ENCODE measurements at places on chromosomes 13 and 19.

DNA sequence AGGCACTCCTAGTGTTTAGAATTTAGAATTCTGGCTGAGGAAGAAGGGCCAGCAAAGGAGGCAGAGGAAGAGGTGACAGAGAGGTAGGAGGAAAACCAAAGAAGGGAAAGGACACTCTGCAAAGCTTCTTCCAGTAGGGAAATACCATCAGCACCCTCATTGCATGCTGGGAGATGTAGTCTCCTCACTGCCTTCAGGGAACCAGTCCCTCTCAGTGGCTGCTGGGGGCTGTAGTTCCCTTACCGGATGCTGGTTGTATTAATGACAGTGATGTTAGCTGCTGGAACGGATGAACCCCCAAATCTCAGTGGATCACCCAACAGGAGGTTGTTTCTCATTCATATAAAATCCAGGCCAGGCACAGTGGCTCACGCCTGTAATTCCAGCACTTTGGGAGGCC, 10.1 kb downstream of the GRIN2D start:
- peak; percentile 82 for DNase-seq

DNA sequence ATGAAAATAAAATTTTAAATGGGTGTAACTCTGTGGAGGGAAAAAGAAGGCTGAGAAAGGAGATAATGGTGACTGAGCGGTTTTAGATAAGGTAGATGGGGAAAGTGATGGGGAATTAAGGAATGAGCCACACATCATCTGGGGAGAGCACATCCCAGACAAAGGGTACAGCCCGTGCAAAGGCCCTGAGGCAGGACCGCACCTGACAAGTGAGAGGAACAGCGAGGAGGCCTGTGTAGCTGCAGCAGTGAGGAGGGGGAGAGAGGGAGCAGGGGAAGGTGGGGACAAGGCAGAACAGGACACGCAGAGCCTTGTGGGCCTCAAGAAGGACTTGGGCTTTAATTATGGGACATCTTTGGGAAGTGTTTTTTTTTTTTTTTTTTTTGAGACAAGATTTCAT, 1.8 kb upstream of the CELF5 start:
- DNase-seq = no peak

- DNase-seq = no peak
These were observed 4.0 kb downstream of the CEBPA start for GRCh38 chr19:33298146-33298911.

- no peak for DNase-seq
These were observed at the start of gene SIGLEC12 for GRCh38 chr19:51501594-51502263. SIGLEC12 (minus strand) TSS chr19:51501800; CDS start chr19:51501733, 67 bp downstream.

- no peak for DNase-seq
These were observed 4.0 kb downstream of the ATP1A3 start for GRCh38 chr19:41990028-41990427.

DNA sequence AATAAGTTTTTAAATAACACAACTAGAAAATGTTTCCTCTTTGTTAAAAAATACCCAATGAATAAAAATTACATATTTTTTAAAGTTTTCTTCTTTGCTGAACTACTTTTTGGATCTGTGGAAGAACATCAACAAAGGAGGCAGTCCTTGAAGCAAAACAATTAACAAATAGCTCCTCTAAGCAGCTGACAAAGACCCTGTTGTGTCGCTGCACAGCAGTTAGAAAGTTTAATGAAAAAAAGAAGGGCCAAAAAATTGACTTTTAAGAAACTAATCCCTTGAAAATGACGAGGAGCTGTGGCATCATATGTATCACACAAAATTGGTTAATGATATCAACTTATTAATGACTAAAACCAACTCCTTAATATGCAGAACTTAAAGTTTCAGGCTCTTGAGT, 72.1 kb downstream of the SLITRK1 start:
- DNase-seq = no peak

DNA sequence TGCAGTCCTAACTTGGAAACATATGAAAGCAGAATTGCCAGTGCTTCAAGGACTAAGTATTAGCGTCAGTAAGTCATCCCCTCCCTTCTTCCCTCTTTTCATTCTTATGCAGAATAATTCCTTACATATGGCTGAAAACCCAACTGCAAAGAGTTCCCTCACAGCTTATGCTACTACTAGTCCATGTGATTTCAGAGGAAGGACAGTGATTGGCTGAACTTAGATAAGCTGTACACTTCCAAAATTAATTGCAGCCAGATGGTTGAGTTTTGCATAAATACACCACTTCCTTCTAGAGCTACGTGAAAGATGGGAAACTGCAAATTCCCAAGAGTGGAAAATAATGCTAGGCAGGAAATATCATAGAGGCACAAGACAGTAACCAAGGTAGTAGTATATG, 730.4 kb downstream of the OLFM4 start:
- DNase-seq = no peak

GRCh38 chr13:67538906-67539305, 308.8 kb upstream of the PCDH9 start:
- DNase-seq = no peak

DNA sequence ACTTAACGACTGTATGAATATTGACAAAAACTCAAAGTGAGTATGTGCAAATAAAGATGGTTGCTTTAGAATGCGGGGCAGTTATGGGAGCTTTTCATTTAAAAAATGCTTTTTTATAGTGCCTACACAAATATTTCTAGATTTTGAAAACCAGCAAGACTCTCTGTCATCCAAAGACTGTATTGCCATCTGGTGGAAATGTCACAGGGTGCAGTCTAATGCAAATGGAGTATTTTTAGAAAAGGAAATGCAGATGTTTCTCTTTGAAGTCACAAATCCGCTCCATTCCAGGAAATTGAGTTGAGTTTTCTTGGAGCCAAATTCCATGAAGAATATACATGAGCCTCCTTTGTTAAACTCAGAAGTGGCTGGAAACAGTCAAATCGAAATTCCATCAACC, 2.3 kb upstream of the C1QTNF9B start:
- DNase-seq = peak; percentile 22

- DNase-seq = no peak
These were observed 7.2 kb upstream of the EPHX3 start for GRCh38 chr19:15239337-15239949.

DNA sequence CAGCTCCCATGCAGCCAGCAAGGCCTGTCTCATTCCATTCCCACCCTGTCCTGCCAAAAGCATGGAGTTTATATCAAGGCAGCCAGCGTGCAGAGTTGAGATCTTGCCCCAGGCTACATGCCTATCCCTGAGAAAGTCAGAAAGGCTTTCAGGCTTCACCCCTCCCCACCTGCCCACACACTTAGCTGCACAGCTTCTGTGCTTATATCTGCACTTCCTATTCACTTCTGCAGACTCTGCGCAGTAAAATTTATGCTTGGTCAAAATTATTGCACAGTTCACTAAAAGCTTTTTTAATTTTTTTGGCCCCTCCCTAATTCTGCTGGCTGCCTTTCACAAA, 12.5 kb upstream of the ZNF675 start:
- no peak for DNase-seq

- DNase-seq = no peak
These were observed 39.3 kb downstream of the DNAJC3 start for GRCh38 chr13:95716231-95716630.

- no peak for DNase-seq
These were observed 406.3 kb downstream of the COG6 start for GRCh38 chr13:40061466-40062450.

DNA sequence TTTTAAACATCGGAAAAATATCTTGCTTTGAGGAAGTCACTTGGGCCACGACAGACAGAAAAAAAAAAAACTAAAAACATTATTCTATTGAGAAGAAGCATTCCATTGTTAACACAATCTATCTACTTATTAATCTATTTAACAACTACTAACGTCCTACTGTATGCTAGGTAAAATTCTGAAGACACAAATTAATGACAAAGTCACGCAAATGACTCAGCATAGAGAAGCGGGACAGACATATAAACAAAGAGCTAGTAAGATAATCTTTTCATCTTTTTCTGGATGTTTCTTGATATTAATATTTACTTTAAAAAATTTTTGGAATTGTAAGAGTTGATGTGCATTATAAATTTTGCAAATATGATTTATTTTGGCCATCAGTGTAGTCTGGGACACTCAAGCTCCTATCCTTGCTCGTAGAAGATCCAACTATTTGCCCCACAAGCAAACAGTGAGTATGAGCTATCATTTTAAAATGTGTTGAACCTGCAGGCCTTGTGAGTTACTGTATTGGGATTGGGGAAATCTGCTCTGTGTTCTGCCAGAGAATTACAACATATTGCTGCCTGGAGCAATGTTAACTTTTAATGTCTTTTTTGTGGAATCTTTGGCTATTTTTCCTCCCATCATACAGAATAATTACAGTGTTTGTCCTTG, 109.1 kb downstream of the PCDH9 start:
- peak; percentile 9 for DNase-seq

- DNase-seq = no peak
These were observed 18.2 kb downstream of the SIN3B start for GRCh38 chr19:16847430-16847829.

DNA sequence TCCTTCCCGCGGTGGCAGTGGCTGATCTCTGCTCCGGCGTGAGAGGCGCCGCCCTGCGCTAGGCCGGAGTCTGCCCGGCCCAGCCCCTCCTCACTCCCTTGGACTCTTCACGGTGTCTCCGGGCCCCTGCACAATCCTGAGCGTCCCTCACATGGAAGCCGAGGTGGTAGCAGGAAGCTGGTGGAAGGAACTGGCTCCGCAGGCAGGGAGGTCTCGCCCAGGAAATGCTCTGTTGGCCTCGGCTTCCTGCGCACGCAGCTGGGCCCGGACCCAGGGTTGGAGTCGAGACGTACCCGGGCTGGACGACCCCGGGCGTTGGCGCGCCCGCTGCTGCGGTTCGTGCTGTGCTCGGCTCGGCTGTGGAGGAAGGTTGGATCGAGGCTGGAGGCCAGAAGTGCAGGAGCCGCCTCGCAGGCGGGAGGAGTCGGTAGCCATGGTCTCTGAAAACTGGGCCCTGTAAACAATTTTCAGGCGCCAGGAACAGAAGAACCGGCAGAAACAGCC, 46.3 kb downstream of the ZNF724 start:
- DNase-seq = no peak

DNA sequence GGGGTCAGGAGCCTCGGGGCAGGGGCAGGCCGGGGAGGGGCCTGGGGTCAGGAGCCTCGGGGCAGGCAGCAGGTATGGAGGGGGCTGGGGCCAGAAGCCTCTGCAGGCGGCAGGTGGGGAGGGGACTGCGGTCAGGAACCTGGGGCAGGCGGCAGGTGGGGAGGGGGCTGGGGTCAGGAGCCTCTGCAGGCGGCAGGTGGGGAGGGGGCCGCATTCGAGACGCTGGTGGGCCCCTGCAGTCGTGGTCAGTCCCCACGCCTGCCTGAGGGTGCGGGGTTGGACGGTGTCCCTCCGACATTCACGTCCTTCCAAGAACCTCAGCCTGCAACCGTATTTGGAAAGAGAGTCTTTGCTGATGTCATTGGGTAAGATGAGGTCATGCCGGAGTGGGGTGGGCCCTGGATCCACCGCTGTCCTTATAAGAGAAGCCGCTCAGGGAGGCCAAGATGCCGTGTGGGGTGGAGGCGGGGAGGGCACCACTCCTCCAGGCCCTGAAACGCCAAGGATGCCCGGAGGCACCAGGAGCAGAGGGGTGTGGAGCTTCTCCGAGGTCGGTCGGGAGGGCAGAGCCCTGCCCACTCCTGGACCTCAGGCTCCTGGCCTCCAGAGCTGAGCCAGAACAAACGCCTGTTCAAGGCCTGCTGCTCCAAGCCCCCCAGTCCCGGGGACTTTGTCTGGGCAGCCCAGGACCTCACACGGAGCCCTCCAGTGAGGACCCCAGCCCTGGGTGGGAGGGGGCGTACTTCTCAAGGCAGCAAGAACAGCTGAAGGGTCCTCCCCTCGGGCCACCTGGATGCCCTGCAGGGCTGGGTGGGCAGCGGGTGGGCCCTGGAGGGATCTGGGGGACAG, 30.1 kb downstream of the PIP5K1C start:
- peak; percentile 98 for DNase-seq

- DNase-seq = no peak
These were observed 26.0 kb upstream of the GARRE1 start for GRCh38 chr19:34228347-34228746.

DNA sequence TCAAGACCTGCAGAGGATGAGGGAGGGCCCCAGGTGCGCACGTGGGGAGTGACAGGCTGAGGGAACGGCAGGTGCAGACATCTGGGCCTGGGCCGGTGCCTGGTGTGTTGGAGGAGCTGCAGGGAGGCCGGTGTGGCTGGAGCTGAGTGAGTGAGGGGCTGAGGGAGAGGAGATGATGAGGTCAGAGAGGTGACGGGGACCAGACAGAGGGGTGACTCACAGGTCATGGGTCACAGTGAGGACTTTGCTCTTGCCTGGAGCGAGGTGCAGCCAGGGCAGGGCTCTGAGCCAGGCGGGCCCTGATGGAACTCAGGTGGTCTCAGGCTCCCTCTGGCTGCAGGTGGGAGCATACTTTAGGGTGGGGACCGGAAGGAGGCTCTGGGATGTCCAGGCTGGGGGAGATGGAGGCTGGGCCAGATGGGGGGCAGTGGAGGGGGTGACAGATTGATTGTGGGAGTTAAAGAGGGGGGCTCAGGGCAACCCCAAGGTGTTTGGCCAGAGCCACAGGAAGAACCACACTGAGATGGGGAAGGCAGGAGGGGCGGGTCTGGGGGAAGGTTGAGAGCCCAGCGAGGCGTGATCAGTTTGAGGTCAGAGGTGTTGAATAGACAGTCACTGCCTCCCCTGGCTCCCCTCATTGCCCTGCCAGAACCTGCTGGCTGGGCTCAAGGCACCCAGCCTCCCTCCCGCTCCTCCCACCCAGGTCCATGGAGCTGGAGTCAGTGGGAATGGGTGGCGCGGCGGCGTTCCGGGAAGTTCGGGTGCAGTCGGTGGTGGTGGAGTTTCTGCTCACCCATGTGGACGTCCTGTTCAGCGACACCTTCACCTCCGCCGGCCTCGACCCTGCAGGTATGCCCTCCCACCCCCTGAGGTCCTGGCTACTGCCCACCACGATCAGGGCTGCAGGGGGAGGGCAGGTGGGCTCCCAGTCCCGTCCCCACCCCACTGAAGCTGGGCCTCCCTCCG, 8.4 kb downstream of the ARHGAP33 start:
- DNase-seq = no peak

DNA sequence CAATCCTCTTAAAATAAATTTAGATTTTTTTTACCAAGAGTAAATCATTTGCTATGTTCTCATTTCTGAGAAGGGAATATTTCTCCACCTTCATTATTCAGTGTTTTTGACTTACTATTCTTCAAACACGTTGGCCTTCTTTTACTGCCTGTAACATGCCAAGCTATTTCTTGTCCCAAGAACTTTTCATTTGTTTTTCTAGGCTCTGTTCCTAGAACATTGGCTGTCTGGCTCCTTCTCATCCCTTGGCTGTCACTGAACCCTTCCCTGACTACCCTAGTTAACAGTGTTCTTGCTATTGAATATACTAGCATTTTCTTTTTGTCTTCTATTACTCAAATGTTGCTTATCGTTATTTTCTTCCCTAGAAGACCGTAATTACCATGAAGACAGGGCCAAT, 248.1 kb downstream of the ITGBL1 start:
- peak; percentile 12 for DNase-seq

- DNase-seq = no peak
These were observed 156.6 kb downstream of the FOXO1 start for GRCh38 chr13:40509876-40510275.

- DNase-seq = no peak
These were observed 4.2 kb downstream of the GJA3 start for GRCh38 chr13:20156702-20157101.

DNA sequence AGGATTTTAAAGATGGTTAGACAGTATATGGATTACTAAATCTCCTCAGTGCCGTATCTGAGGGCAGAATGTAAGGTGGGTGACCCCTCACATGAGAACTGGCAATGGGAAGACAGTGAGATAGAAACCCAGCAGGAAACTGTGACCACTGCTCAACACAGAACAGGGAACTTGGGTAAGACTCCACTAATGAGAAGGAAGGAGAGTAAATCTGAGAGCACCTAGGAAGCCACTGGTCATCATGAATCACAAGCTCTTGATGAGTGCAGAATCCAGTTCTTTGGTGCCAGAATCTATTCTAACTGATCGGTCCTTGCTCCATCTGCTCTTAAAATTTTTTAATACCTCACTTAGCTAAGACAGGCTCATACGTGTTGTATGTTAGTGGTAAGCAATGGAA, 261.8 kb downstream of the KLF12 start:
- DNase-seq = no peak
